Nephron progenitor cell (in vitro differentiated cells): ENCODE measurements at places on chromosomes 2 and 18.

DNA sequence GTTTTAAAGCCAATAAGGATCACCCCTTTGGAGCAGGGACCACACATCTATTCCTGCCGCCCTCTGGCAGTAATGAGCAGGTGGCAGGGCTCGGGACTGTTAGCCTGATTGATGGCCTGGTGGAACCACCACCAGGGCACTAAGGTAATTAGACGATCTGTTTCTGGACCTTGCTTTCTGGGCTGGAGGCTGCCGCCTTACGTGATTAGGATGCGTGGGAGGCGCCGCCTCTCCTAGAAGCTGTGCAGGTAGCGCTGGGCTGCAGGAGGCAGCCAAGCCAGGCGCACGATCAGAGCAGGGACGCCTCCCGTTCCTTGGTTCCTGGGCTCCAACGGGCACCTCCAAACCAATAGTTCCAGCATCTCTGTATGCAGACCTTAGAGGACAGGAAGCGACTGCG, 242.6 kb upstream of the RAB12 start:
- no peak for DNase-seq

GRCh38 chr18:13502585-13502984, 223.8 kb downstream of the FAM210A start:
- DNase-seq = no peak

GRCh38 chr18:2687390-2688001, 32.0 kb downstream of the SMCHD1 start:
- DNase-seq = no peak

DNA sequence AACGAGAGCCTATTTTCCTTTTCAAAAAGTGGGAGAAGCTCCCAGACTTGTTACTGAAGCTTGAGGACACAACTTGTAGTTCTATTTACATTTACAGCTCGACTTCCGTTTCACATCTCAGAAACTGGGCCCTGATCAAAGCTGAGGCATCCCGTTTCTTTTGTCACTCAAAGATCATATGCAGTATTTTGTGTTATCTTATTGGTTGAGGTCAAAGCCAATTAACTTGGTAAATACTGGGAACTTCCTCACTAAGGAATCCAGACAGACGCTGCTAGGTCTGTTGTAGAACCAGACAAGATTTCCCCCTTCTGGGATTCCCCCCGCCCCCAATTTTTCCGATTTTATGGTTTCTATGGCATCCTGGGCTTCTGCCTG, 50.3 kb downstream of the TSN start:
- DNase-seq = no peak

GRCh38 chr18:48739266-48740067, 200.6 kb downstream of the CTIF start:
- DNase-seq = no peak

DNA sequence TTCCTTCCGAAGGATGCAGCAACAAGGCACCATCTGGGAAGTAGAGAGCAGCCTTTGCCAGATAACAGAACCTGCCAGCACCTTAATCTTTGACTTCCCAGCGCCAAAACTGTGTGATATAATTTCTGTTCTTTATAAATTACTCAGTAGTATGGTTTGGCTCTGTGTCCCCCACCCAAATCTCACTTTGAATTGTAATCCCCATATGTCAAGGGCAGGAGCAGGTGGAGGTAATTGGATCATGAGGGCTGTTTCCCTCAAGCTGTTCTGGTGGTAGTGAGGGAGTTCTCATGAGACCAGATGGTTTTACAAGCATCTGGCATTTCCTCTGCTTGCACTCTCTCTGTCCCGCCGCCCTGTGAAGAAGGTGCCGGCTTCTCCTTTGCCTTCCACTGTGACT, 899.9 kb downstream of the TRIB2 start:
- no peak for DNase-seq

DNA sequence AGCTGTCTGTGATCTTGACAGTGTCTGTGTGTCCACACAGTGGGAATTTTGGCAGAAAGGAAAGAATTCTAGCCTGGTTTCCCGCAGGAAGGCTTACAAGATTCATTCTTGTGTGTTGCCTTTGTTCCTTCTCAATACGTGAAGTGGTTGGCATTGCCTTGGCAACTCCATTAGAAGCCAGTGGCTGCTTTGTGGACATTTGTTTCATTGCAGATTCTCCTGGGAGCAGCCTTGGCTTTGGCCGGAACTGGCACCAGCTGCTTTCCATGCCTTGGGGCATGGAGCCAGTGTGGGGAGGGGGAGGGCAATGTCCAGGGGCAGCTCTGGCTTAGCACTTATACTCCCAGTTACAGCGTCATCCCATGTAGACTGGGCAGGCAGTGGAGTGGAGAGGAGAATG, 39.4 kb downstream of the KIF5C start:
- DNase-seq = no peak

- DNase-seq = no peak
Measured at GRCh38 chr2:190532581-190532980, 1.9 kb downstream of the NEMP2 start.

- no peak for DNase-seq
Measured at GRCh38 chr18:24227977-24228666, 89.3 kb downstream of the CABYR start.

DNA sequence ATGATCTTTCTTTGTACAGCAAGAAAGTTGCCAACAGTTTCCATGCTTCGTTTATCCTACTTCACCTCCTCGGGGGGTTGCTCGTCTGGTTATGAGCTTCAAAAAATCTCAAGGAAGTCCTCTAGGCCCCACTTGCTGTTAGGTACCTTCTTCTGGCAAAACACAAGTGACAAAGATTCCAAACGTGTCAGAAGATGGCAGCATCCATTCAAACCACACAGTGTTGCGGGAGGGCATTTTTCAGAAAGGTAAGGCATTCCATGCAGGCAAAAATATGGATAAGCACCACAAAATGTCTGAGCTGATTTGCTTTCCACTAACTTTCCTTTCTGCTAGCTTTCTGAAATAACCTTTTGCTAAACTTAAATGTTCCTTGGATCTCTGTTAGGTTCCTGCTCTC, 13.2 kb upstream of the OR6B3 start:
- DNase-seq = no peak

DNA sequence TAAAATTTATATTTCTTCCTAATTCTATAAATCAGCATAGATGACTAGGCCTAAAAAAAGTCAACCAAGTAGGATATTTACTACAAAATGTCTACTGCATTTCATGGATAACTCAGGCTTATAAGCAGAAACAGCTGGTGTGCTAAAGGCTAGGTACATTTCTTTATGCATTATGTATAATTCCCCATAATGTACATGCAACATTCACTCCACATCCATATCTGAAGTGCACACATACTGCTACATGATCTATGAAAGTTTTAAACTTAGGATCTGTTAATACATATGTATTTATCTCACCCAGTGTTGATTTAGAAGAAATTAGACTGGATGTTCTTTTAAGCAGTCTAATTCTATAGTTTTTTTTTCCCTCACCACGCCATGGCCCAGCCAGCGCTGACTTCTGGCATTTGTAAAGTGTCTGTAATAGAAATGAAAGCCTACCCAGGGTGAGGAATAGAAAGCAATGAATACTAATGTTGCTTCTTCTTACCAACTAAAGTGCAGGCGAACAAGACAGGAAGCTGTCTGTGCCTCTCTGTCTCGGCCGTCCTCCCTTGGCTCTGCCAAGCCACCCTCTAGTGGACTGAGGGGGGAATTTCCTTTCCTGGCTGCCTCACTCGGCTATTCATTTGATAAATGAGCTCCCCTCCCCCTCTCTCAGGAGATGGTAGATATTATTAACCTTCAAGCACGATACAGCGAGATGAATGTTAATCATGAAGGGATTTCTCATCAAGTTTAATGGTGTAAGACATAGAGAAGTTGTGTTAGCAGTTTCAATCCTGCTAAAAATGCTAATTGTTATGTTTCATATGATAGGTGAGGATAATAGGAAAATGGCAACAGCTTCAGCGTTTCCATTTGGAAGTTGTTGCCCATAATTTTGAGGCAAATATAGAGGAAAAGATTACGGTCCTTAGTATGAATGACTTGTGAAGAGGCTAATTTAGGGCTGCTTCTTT, 384.5 kb downstream of the MTX2 start:
- DNase-seq = peak; percentile 72

- no peak for DNase-seq
Measured at GRCh38 chr18:2683055-2683454, 27.5 kb downstream of the SMCHD1 start.

GRCh38 chr2:11611251-11611650, 58.7 kb downstream of the NTSR2 start:
- DNase-seq = no peak

- no peak for DNase-seq
Measured at GRCh38 chr2:25202275-25202674, 33.9 kb upstream of the POMC start.
